ENCODE measurements at places on chromosomes 11 and 22. TPM values are rescaled to one million over a fixed set of nuclear protein-coding genes. Genes with fewer than 3 reads are reported as not detected.

The PRG3 gene
- not detected for total RNA-seq

GRCh38 chr11:97800891-97801290 lies 1219.9 kb upstream of the CNTN5 start:
- DNase-seq: no peak

DNA sequence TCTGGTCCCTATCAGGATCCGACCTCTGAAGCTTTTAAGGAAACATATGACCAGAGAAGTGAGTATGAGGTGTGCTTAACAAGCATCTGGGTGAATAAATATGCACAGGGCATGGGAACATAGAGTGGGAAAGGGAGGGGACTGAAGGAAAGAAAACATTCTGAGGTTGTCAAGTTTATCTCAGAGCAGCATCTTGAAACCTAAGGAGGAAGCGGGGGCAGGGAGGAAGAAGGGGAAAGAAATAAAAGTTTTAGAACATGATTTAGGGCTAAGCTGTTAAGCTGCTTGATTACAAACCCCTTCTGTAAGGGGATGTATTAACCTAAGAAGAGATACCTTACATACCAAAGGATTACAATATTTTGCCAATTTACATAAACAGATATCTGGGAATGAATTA lies 24.0 kb upstream of the SC5D start:
- DNase-seq: no peak

GRCh38 chr11:78418584-78419211 lies 1.1 kb upstream of the GAB2 start:
- no peak for DNase-seq
